ENCODE measurements at places on chromosomes 16 and 17. TPM values are rescaled to one million over a fixed set of nuclear protein-coding genes. Genes with fewer than 3 reads are reported as not detected.
A peak's percentile ranks its signal among the peaks of the same experiment; 100 is the strongest.

The SLC16A3 gene
- 550 TPM for total RNA-seq

The TVP23A gene
- total RNA-seq, result not detected

The KRTAP2-1 gene
- total RNA-seq, result not detected

The TSPAN10 gene
- total RNA-seq, result 3.9 TPM

The PRDM7 gene
- total RNA-seq, result not detected

The DOC2B gene
- total RNA-seq, result not detected

The GPRC5B gene
- total RNA-seq, result 0.63 TPM

The MKS1 gene
- 15.3 TPM for total RNA-seq

The TCAP gene
- total RNA-seq, result not detected

DNA sequence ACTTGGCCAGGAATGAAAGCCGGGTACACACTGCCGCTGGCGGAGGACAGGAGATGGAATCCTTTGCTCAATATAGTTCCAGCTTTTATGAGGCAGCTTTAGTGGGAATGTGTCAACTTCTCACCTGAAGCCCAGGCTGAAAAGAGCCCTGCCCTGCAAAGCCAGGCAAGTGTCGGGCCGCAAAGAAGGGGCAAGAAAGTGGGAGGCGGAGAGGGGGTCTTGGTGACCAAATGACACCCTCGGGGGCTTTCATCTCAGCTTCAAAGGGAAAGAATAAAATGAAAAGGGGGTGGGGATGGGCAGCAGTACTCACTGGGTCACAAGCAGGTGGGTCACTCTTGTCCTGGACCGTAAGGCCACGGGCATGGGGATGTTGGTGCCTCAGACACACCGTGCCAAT lies 62.9 kb downstream of the C16orf95 start:
- no peak overlapping the region for H3K4me3 ChIP-seq
- H3K36me3 ChIP-seq, result no peaks in the 10 kb centered on the region
- H3K4me1 ChIP-seq, result no peaks in the 10 kb centered on the region
- no peaks in the 10 kb centered on the region for H3K27me3 ChIP-seq

GRCh38 chr17:62653002-62653825 lies 25.7 kb downstream of the MRC2 start:
- H3K36me3 ChIP-seq, result 0 out of 2 replicates have a peak, but pooled peaks cover 2% of the 10 kb centered on the region
- peak overlapping the region; percentile 67 for H3K4me3 ChIP-seq
- H3K27me3 ChIP-seq, result no peaks in the 10 kb centered on the region
- peak overlapping the region; percentile 90 for H3K27ac ChIP-seq
- peaks cover 46% of the 10 kb centered on the region for H3K4me1 ChIP-seq

DNA sequence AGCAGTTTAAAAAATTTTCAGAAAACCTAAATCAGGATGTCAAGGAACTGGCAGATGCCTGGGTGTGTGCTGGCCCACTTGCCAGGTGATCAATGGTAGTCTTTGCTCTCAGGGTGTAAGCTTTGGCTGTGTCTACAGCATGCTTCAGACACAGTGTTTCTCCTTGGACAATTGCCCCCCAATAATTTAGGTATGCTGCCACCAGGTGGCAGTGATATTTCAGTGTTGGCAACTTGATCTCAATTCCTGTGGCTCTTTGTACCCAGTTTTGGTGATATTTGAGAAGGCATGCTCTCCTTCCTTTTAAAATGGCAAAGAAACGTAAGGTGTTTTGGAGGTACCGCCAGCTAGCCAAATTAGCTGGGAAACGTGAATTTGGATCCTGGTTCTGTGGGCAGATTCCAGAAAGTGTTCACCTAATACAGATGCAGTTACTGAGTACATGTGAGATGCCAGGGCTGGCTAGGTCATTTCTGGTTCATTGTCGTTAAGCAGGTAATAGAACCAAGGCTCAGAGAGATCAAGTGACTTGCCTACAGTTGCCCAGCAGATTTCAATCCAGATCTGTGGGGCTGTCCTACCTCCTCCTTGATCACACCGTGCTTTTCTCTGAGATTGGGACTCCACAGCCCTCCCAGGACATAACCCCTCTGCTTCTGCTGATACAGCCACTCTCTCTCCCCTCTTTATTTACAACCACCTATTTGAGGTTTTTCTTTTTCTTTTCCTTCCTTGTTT lies 155.6 kb upstream of the PLCG2 start:
- no peak overlapping the region for H3K27ac ChIP-seq
- no peaks in the 10 kb centered on the region for H3K27me3 ChIP-seq
- H3K4me1 ChIP-seq, result peaks cover 9% of the 10 kb centered on the region

DNA sequence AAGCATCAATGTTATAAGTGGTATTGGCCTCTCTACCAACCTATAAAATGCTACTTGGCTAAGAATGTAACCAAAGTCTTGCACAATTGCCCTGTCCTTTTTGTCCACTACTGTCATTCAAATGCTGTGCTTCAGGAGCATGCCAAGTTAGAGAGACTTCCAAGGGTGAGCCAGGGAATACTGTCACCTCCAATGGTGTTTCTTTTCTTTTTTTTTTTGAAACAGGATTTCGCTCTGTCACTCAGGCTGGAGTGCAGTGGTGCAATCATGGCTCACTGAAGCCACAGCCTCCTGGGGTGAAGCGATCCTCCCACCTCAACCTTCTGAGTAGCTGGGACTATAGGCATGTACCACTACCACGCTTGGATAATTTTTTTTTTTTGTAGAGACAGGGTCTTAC lies 43.7 kb upstream of the ERN1 start:
- no peak overlapping the region for H3K4me3 ChIP-seq
- H3K27ac ChIP-seq, result no peak overlapping the region
- peaks cover 17% of the 10 kb centered on the region for H3K36me3 ChIP-seq
- H3K27me3 ChIP-seq, result no peaks in the 10 kb centered on the region

- H3K27ac ChIP-seq, result peak overlapping the region; percentile 42
- H3K36me3 ChIP-seq, result 0 out of 2 replicates have a peak, but pooled peaks cover 5% of the 10 kb centered on the region
- H3K4me3 ChIP-seq, result no peak overlapping the region
- H3K27me3 ChIP-seq, result no peaks in the 10 kb centered on the region
- peaks cover 27% of the 10 kb centered on the region for H3K4me1 ChIP-seq
These were observed 107.9 kb downstream of the SMG6 start for GRCh38 chr17:2195729-2196128.

GRCh38 chr17:20063665-20064648 lies 54.8 kb downstream of the SPECC1 start:
- no peaks in the 10 kb centered on the region for H3K36me3 ChIP-seq
- H3K27ac ChIP-seq, result peak overlapping the region; percentile 76
- peak; percentile 93 for DNase-seq

- no peak for DNase-seq
- H3K27ac ChIP-seq, result no peak overlapping the region
- no peaks in the 10 kb centered on the region for H3K36me3 ChIP-seq
- no peak overlapping the region for H3K4me3 ChIP-seq
- H3K27me3 ChIP-seq, result no peaks in the 10 kb centered on the region
These were observed 50.0 kb downstream of the OTOA start for GRCh38 chr16:21713549-21714368.

DNA sequence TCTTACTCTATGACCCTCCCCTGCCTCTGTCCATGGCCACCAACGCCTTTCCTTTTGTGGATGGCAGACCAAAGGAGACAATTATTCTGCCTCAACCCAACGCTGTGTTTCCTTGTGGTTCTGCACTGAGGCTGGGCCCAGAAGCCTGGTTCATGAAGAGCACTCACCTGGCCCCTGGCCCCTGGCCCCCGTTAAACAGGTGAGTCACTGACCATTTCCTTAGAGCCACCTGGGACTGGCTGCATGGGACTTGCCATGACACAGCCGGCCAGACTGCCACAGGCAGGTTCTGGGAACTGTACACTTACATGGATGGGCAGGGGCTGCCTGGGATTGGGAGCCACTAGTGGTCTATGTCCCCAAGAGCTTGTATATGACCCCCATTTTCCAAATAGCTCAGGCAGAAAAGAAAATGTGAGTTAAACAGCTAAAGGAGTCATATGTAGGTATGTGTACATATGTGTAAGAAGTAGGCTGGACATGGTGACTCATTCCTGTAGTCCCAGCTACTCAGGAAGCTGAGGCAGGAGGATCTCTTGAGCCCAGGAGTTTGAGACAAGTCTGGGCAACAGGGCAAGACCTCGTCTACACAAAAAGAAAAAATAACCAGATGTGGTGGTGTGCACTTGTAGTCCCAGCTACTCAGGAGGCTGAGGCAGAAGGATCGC lies 181.9 kb upstream of the CACNG5 start:
- peak; percentile 43 for DNase-seq
- H3K4me3 ChIP-seq, result no peak overlapping the region
- H3K4me1 ChIP-seq, result peaks cover 16% of the 10 kb centered on the region
- peaks cover 4% of the 10 kb centered on the region for H3K36me3 ChIP-seq
- no peaks in the 10 kb centered on the region for H3K27me3 ChIP-seq
- H3K27ac ChIP-seq, result no peak overlapping the region

- no peaks in the 10 kb centered on the region for H3K36me3 ChIP-seq
- H3K4me3 ChIP-seq, result no peak overlapping the region
- no peak overlapping the region for H3K27ac ChIP-seq
- no peaks in the 10 kb centered on the region for H3K27me3 ChIP-seq
- H3K4me1 ChIP-seq, result peaks cover 12% of the 10 kb centered on the region
These were observed 8.7 kb downstream of the RPS6KB1 start for GRCh38 chr17:59901604-59902003.

GRCh38 chr17:6046931-6047330 lies 23.2 kb upstream of the WSCD1 start:
- H3K4me1 ChIP-seq, result no peaks in the 10 kb centered on the region
- DNase-seq, result no peak
- H3K36me3 ChIP-seq, result no peaks in the 10 kb centered on the region
- no peaks in the 10 kb centered on the region for H3K27me3 ChIP-seq
- no peak overlapping the region for H3K27ac ChIP-seq
- no peak overlapping the region for H3K4me3 ChIP-seq

- no peaks in the 10 kb centered on the region for H3K36me3 ChIP-seq
- H3K27me3 ChIP-seq, result no peaks in the 10 kb centered on the region
- H3K27ac ChIP-seq, result no peak overlapping the region
These were observed 101.7 kb downstream of the CDYL2 start for GRCh38 chr16:80702696-80703095.

DNA sequence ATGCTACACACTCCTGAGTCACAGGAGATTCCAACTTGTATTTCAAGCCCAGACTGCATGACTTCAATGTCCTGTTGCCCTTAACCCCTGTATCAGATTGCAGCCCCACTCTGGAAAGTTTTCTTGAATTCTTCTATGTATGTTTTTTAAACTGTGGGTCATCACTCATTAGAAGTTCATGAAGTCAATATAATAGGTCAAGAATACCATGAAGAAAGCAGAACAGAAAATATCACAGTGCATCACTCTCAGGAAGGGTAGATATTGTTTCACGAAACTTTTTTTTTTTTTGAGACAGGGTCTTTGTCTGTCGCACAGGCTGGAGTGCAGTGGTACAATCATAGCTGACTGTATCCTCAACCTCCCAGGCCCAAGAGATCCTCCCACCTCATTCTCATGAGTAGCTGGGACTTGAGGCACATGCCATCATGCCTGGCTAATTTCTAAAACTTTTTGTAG lies 20.5 kb downstream of the PRKCB start:
- H3K27me3 ChIP-seq, result no peaks in the 10 kb centered on the region
- DNase-seq, result no peak
- no peak overlapping the region for H3K27ac ChIP-seq
- H3K4me1 ChIP-seq, result no peaks in the 10 kb centered on the region

DNA sequence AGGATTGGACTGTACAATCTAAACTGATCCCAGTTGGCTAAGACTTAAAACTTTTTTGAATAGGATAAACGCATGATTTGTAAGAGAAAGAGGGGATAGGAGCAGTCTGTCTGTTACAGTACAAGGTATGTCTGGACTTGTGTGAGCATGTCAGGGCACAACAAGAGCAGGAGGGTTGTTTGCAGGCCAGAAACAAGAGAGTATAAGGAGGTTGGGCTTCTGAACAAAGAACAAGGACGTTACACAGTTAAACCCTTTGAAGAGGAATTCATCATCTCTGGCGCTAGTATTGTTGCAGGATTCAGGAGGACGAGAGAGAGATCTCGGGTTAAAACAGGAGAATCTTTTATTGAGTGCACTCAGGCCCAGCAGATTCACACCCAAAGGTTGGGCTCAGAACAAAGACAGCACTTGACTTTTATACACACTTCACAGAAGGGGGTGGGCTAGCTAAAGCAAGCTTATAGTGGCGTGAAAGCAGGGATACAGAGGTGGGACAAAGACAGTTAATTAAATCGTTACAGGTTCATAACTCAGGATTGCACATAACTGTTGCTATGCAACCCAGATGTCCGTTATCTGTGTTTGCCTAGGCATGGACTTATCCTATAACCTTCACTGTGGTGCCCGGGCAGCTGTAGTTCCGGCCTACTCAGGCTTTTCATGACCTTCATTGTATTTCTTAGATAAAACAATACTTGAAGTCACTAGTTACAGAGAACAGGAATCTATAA lies 34.3 kb downstream of the SEC14L1 start:
- peaks cover 18% of the 10 kb centered on the region for H3K36me3 ChIP-seq
- no peak overlapping the region for H3K4me3 ChIP-seq
- no peaks in the 10 kb centered on the region for H3K4me1 ChIP-seq
- no peak for DNase-seq
- H3K27me3 ChIP-seq, result no peaks in the 10 kb centered on the region

DNA sequence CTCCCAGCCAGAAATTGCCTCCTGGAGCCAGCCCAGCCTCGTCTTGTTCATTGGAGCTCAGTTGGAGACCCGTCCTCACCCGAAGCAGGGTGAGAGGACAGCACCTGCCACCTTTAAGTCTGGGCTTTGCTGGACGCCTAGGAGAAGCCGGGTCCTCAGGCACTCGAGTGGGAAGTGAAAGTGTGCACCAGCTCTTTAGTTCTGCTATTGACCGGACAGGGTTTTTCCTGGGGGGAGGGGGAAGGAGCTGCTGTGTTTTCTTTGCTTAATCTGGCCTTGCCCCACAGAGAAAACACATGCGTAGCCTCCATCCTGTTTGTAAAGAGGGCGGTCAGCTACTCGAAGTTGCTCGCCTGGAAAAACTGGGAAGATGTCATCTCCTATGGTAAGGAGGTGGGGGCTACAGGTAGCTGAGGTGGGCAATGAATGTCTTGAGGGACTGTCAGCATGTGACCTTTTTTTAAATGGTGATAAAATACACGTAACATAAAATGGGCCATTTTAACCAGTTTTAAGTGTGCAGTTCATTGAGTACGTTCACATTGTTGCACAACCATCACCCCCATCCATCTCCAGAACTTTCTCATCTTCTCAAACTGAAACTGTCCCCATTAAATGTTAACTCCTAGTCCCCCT lies 34.4 kb downstream of the CMIP start:
- no peak overlapping the region for H3K27ac ChIP-seq
- H3K36me3 ChIP-seq, result no peaks in the 10 kb centered on the region
- H3K4me3 ChIP-seq, result no peak overlapping the region
- H3K27me3 ChIP-seq, result no peaks in the 10 kb centered on the region
- no peak for DNase-seq

GRCh38 chr17:65483438-65483837 lies 78.0 kb downstream of the AXIN2 start:
- H3K27me3 ChIP-seq, result no peaks in the 10 kb centered on the region
- no peak overlapping the region for H3K27ac ChIP-seq

- no peak overlapping the region for H3K4me3 ChIP-seq
- H3K27ac ChIP-seq, result no peak overlapping the region
- no peak for DNase-seq
- no peaks in the 10 kb centered on the region for H3K27me3 ChIP-seq
- no peaks in the 10 kb centered on the region for H3K36me3 ChIP-seq
- H3K4me1 ChIP-seq, result peaks cover 8% of the 10 kb centered on the region
These were observed 5.7 kb upstream of the NUP93 start for GRCh38 chr16:56724191-56724590.

GRCh38 chr16:30977502-30977901 lies 7.5 kb upstream of the HSD3B7 start:
- H3K27me3 ChIP-seq, result no peaks in the 10 kb centered on the region
- no peak overlapping the region for H3K4me3 ChIP-seq
- DNase-seq, result peak; percentile 37
- no peaks in the 10 kb centered on the region for H3K36me3 ChIP-seq
- H3K4me1 ChIP-seq, result peaks cover 4% of the 10 kb centered on the region

- DNase-seq, result peak; percentile 21
- no peak overlapping the region for H3K27ac ChIP-seq
- H3K36me3 ChIP-seq, result no peaks in the 10 kb centered on the region
- no peaks in the 10 kb centered on the region for H3K27me3 ChIP-seq
- H3K4me1 ChIP-seq, result peaks cover 10% of the 10 kb centered on the region
- H3K4me3 ChIP-seq, result no peak overlapping the region
These were observed 58.6 kb upstream of the TOB1 start for GRCh38 chr17:50924800-50925199.
